ENCODE measurements at places on chromosomes 1 and 21.
A peak's percentile ranks its signal among the peaks of the same experiment; 100 is the strongest.

GRCh38 chr1:246587606-246588005, 21.4 kb downstream of the CNST start:
- H3K36me3 ChIP-seq = no peaks in the 10 kb centered on the region
- H3K4me3 ChIP-seq = no peak overlapping the region
- peaks cover 13% of the 10 kb centered on the region for H3K4me1 ChIP-seq
- H3K27me3 ChIP-seq = no peaks in the 10 kb centered on the region
- DNase-seq = no peak

- H3K27me3 ChIP-seq = no peaks in the 10 kb centered on the region
- no peaks in the 10 kb centered on the region for H3K36me3 ChIP-seq
- DNase-seq = no peak
These were observed 17.7 kb upstream of the TRNAU1AP start for GRCh38 chr1:28535180-28535579.

GRCh38 chr1:230753586-230754251, 6.5 kb downstream of the CAPN9 start:
- H3K4me1 ChIP-seq = no peaks in the 10 kb centered on the region
- no peak overlapping the region for H3K4me3 ChIP-seq
- no peaks in the 10 kb centered on the region for H3K36me3 ChIP-seq

GRCh38 chr1:199081739-199082138, 442.9 kb downstream of the PTPRC start:
- no peaks in the 10 kb centered on the region for H3K27me3 ChIP-seq
- DNase-seq = no peak
- no peak overlapping the region for H3K27ac ChIP-seq
- H3K4me3 ChIP-seq = no peak overlapping the region

DNA sequence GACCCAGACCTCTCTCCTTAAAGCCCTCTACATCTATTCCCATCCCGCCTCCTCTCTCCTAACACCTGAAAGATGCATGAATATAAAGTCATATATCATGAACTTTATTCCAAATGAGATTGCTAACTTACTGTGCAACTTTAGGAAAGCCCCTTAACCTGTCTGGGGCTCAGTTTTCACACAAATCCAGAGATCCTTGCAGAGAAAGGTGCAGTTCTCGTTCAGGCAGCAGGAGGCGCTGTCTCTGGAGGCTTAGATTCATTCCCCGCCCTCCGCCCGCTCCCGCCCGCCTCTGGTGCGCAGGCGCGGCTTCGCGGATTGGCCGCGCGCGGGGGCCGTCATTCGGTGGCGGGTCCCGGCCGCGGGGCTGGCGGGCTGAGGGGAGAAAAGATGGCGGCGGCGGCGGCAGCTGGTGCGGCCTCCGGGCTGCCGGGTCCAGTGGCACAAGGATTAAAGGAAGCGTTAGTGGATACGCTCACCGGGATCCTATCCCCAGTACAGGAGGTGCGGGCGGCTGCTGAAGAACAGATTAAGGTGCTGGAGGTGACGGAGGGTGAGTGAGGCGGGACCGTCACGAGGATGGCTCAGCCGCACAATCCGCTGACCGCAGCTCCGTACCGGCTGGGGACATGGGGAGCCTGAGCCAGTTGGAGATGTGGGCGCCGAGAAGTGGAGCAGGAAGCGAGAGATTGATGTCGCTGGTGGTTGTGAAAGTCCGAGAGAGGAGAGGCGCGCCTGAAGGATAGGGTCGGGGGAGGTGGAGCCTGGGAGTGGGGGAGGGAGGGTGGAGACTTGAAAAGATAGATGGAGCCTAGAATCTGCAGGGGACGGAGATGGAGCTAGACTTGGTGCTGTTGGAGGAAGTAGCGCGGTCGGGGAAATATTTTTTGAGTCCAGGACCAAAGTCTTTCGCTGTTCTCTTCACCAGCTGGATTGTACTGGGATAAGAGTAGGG, at the start of gene IPO9:
Gene IPO9 (plus strand): TSS at position 338 of the 955 bp plus-strand sequence. CDS start 53 bp downstream, at position 391.
- H3K36me3 ChIP-seq = no peaks in the 10 kb centered on the region
- peak within 1 kb of the TSS; percentile 83 for H3K4me3 ChIP-seq

DNA sequence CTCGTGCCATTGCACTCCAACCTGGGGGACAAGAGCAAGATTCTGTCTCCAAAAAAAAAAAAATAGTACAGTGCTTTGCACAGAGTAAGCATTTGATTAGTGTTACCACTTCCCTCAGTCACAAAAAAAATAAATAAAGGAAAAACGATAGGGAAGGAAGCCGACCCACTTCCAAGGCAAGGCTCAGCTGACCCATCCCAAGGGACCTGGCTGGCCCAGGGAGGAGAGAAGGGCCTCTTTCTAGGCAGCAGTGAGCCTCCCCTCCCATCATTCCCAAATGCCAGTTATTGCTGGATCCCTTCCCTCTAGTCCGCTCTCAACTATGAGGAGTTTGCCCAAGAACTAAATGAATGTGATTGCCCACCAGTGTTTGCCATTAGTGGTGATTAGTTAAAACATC, 77.8 kb downstream of the TMEM53 start:
- DNase-seq = no peak
- H3K4me3 ChIP-seq = no peak overlapping the region
- H3K27me3 ChIP-seq = no peaks in the 10 kb centered on the region
- no peaks in the 10 kb centered on the region for H3K4me1 ChIP-seq

- H3K27me3 ChIP-seq = no peaks in the 10 kb centered on the region
- H3K36me3 ChIP-seq = no peaks in the 10 kb centered on the region
- no peak for DNase-seq
- no peaks in the 10 kb centered on the region for H3K4me1 ChIP-seq
- no peak overlapping the region for H3K27ac ChIP-seq
These were observed 39.5 kb upstream of the UBE2U start for GRCh38 chr1:64163970-64164369.

DNA sequence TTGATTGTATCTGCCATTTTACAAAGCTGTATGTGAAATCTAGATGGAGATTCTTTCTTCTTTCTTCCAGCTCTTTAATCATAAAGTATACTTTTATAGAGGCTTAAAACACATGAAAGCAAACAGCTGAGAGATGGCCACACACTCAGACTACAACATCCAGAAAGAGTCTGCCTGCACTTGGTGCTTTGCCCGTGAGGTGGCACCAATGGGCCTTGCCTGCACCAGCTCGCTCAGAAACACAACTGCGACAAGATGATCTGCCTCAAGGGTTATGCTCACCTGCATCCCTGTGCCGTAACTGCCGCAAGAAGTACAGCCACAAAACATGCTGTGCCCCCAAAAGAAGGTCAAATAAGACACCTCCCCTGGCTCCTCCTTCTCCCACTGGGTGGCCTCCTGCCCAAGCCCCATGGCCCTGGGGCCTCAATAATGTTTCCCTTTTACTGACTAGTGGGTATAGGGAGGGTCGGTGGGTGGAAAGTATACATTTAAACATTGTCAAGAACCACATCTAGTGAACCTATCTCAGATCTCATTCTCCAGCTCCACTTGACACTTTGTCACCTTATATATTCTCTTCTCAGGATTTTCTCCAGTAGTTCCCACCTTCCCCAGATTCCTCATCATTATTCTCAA, 66.7 kb upstream of the ANGPTL3 start:
- DNase-seq = no peak
- no peaks in the 10 kb centered on the region for H3K36me3 ChIP-seq
- no peak overlapping the region for H3K4me3 ChIP-seq
- H3K27me3 ChIP-seq = no peaks in the 10 kb centered on the region
- no peaks in the 10 kb centered on the region for H3K4me1 ChIP-seq

GRCh38 chr1:206513312-206514111, 6.2 kb downstream of the RASSF5 start:
- DNase-seq = no peak
- no peak overlapping the region for H3K4me3 ChIP-seq
- no peaks in the 10 kb centered on the region for H3K4me1 ChIP-seq
- H3K27ac ChIP-seq = no peak overlapping the region
- peaks cover 4% of the 10 kb centered on the region for H3K27me3 ChIP-seq

- H3K4me1 ChIP-seq = no peaks in the 10 kb centered on the region
- no peaks in the 10 kb centered on the region for H3K27me3 ChIP-seq
- DNase-seq = no peak
- no peak overlapping the region for H3K4me3 ChIP-seq
These were observed 163.3 kb downstream of the SLC35F3 start for GRCh38 chr1:234067581-234068337.

DNA sequence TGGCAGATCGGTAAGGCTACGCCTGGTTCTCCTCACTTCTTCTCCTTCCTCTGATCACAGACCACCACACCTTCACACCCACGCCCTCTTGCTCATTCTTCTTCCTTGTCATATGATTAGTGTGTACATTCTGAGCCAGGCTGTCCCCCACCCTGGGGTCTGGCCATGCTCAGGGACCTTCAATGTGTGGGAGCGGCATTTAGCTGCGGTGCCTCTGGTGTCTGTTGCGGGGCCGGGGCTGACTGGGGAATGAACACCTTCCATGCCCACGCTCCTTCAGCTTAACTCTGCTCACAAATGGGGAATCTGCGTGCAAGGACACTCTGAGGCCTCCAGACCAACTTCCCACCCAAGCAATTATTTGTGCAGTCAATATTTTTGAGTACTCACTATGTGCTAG, 29.4 kb downstream of the QSOX1 start:
- H3K27ac ChIP-seq = no peak overlapping the region
- no peaks in the 10 kb centered on the region for H3K27me3 ChIP-seq
- H3K4me3 ChIP-seq = no peak overlapping the region
- DNase-seq = no peak

- no peak within 1 kb of the TSS for H3K27ac ChIP-seq
- no peak within 1 kb of the TSS for H3K4me3 ChIP-seq
- DNase-seq = no peak
- H3K36me3 ChIP-seq = no peaks in the 10 kb centered on the region
- H3K4me1 ChIP-seq = no peaks in the 10 kb centered on the region
These were observed at the start of gene LAX1 for GRCh38 chr1:203765029-203765837. TSS of gene LAX1 (plus strand) at chr1:203765183. CDS start at chr1:203765566, 383 bp downstream.

GRCh38 chr1:192270398-192270797, 46.4 kb upstream of the RGS21 start:
- no peak overlapping the region for H3K4me3 ChIP-seq
- no peaks in the 10 kb centered on the region for H3K4me1 ChIP-seq
- H3K27ac ChIP-seq = no peak overlapping the region

DNA sequence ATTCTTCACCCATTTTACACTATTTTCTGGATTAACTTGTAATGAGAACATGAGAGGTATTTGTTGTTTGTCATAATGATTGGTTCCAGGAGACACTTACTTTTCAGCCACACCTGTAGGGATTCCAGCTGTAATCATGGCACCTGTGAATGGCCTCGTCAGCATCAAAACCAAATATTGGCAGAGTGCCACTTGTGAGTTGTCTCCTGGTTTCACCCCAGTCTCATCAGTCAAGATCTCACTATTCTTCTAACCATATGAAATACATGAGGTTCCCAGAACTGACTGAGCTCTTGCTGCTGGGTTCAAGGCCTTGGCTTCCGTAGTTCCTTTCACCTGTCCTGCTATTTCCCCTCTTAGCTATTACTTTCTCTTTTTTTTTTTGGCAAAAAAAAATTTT, 246.6 kb upstream of the ADGRL2 start:
- no peak overlapping the region for H3K4me3 ChIP-seq
- no peaks in the 10 kb centered on the region for H3K36me3 ChIP-seq
- H3K4me1 ChIP-seq = no peaks in the 10 kb centered on the region
- DNase-seq = no peak
- H3K27ac ChIP-seq = no peak overlapping the region

- H3K27ac ChIP-seq = no peak overlapping the region
- peaks cover 16% of the 10 kb centered on the region for H3K4me1 ChIP-seq
- peak overlapping the region; percentile 34 for H3K4me3 ChIP-seq
- DNase-seq = no peak
- H3K27me3 ChIP-seq = no peaks in the 10 kb centered on the region
These were observed 2.4 kb downstream of the ATP8B2 start for GRCh38 chr1:154327466-154328317.

GRCh38 chr1:233459470-233459945, 132.0 kb downstream of the MAP3K21 start:
- H3K27ac ChIP-seq = no peak overlapping the region
- H3K4me1 ChIP-seq = no peaks in the 10 kb centered on the region
- H3K27me3 ChIP-seq = 0 out of 2 replicates have a peak, but pooled peaks cover 2% of the 10 kb centered on the region
- DNase-seq = no peak
- no peak overlapping the region for H3K4me3 ChIP-seq

GRCh38 chr1:18263547-18264120, 156.0 kb downstream of the IGSF21 start:
- no peak overlapping the region for H3K4me3 ChIP-seq
- H3K4me1 ChIP-seq = no peaks in the 10 kb centered on the region
- DNase-seq = no peak
- H3K27me3 ChIP-seq = peaks cover 25% of the 10 kb centered on the region
- no peak overlapping the region for H3K27ac ChIP-seq

DNA sequence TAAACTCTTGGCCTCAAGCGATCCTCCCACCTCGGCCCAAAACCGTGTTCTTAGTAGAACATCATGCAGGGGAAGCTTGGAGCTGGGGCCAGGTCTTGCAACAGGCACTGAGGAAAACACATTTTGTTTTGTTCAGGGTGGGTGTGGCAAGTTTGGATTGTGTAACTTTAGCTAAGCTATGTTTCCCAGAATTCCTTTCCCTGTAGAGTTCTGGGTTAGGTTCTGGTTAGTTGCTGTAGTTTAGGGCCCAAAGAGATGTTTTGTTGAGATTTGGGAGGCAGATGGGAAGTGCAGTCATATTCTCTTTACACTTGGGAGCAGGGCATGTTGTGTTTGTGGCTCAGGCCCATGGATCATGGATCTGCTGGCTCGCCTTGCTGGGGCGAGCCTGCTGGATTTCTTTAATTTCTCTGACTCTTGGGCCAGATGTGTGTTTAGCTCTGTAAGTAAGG, 24.0 kb downstream of the PLA2G5 start:
- no peaks in the 10 kb centered on the region for H3K4me1 ChIP-seq
- no peak overlapping the region for H3K4me3 ChIP-seq
- H3K36me3 ChIP-seq = no peaks in the 10 kb centered on the region
- no peak overlapping the region for H3K27ac ChIP-seq
- peaks cover 10% of the 10 kb centered on the region for H3K27me3 ChIP-seq
- DNase-seq = no peak

- H3K36me3 ChIP-seq = no peaks in the 10 kb centered on the region
- H3K4me3 ChIP-seq = no peak overlapping the region
- no peak for DNase-seq
These were observed 59.3 kb downstream of the SLC37A1 start for GRCh38 chr21:42572906-42573495.

DNA sequence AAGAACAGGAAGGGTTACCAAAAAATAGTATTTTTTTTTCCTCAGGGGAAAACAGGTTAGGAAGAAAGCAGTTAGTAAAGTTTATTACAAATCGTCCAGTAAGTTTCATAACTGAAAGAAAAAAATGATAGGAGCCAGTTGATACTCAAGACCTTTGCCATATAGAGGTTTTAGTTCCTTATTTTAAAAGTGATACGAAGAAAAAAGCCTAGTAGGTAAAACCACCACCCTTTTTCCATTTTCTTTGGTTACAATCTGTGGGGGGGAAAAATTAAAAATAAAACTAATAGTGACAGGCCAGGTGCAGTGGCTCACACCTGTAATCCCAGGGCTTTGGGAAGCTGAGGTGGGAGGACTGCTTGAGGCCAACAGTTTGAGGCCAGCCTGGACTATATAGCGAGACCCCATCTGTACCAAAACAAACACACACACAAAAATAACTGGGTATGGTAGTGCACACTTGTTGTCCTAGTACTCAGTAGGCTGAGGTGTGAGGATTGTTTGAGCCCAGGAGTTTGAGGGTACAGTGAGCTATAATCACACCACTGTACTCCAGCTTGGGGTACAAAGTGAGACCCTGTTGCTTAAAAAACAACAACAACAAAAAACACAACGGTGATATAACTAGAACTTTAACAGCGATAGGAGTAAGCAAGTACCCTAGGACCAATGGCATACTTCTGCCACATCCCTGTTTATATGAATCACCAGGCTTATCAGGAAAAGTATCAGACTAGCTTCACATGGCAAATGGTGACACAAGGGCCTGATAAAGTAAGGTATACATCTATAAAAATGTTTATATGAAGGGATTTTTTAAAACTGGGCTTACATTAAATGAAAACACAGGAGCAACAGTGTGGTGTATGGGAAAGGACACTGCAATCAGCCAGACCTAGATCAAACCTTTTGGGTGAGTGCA, 5.4 kb downstream of the TMEM59 start:
- DNase-seq = no peak
- H3K27ac ChIP-seq = no peak overlapping the region
- no peaks in the 10 kb centered on the region for H3K27me3 ChIP-seq
- H3K36me3 ChIP-seq = peaks cover 4% of the 10 kb centered on the region
- peaks cover 28% of the 10 kb centered on the region for H3K4me1 ChIP-seq
